Activated naive CD4-positive, alpha-beta T cell treated with anti-CD3 and anti-CD28 coated beads for 36 hours (primary cell): ENCODE measurements at places on chromosomes 6 and 20. TPM values are rescaled to one million over a fixed set of nuclear protein-coding genes. Genes with fewer than 3 reads are reported as not detected.
A peak's percentile ranks its signal among the peaks of the same experiment; 100 is the strongest.

DNA sequence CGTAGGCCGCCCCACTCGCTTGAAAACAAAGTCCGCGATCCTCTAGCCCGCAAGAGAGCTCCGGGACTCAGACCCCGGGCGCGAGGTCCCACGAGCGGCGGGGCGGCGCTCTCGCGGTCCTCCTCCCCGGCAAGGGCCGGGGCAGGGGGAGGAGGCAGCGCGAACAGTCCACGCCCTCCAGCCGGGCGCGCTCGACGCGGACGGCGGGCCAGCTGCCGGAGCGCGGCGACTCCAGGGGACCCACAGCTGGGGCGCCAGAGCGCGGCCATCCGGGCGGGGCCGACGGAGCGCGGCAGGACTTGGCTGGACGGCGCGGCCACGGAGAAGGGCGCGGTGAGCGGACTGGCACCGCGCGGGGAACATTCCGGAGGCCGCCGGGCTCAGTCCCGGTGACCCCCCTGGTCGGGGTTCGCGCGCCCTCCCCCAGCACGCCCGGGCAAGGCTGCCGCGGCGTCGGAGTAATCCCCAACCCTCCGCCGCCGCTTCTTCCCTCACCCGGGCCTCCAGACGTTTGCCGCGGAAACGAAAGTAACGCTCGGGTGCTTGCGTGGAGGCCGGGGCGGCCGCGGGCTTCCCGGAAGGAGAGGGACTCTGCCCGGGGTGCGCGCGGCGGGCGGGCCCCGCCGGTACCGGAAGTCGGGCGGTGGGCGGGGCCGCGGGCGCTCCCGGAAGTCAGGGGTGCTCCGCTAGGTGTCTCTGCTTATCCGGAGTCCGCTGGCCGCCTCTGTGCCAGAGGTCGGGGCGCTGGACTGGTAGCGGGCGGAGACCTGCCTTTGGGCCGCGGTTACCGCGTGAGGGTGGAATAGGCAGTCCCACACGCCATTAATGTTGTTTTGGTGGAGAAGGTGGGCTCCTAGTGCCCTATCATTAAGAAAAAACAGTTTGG lies at the start of gene RIPK1:
TSS of gene RIPK1 (plus strand) at position 166 of the 886 bp plus-strand sequence. CDS start 8,330 bp downstream, outside the sequence.
- H3K27ac ChIP-seq = peak within 1 kb of the TSS; percentile 97
- peaks cover 49% of the 10 kb centered on the region for H3K4me1 ChIP-seq
- peak; percentile 95 for DNase-seq

GRCh38 chr20:47719625-47720024 lies 65.7 kb downstream of the SULF2 start:
- no peaks in the 10 kb centered on the region for H3K36me3 ChIP-seq
- H3K4me1 ChIP-seq = no peaks in the 10 kb centered on the region
- no peak overlapping the region for H3K4me3 ChIP-seq
- no peak overlapping the region for H3K27ac ChIP-seq
- peaks cover 2% of the 10 kb centered on the region for H3K27me3 ChIP-seq

DNA sequence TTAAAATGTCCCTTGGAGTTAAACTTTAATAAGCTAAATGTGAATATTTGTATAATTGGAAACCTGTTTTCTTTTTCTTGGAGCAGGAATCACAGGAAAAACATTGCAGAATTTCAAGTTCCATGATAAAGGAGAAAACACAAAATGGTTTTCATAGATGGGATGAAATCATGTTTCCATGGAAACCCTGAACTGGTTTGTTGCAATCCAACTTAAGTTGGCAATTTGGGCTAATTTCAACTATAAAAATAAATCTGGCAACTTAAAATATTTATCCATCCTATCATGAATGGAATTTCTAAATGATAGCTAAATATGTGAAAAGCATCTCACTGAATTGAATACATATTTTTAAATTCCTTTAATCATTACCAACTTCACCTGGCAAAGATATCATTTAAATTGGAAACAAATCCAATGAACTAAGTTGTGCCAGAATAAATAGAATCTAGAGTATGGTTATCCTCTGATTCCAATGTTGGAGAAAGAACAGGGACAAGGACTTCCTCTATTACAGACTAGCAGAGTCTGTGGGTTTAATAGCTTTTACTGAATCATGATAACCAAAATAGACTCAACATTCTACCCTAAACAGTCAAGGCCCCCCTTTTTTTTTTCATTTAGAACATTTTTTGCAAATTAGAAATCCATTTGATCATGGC lies 33.2 kb downstream of the COL21A1 start:
- H3K4me3 ChIP-seq = no peak overlapping the region
- no peaks in the 10 kb centered on the region for H3K4me1 ChIP-seq
- H3K27ac ChIP-seq = no peak overlapping the region
- no peaks in the 10 kb centered on the region for H3K27me3 ChIP-seq

DNA sequence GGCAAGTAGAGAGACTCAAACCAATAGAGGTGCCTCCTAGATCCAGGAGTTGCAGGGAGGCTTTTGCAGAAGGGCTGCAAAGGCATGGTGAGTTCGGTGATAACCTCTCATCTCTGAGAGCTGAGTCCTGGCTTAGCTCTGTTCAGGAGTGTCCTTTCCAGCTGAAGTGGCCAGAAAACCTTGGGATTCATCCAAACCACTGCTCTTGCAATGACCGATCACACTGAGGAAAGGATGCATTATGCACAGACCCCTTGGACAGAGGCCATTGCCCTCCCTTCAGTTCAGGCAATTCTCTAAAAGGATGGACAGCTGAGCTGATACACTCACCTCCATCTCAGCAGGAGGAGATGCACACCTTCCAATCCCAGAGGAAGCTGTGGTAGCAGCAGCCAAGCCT lies 158.8 kb upstream of the ENPP5 start:
- no peaks in the 10 kb centered on the region for H3K36me3 ChIP-seq
- H3K4me1 ChIP-seq = no peaks in the 10 kb centered on the region
- no peak for DNase-seq
- H3K27ac ChIP-seq = no peak overlapping the region

The TCP11 gene
- total RNA-seq = not detected

GRCh38 chr6:113178349-113178748 lies 678.8 kb upstream of the MARCKS start:
- no peak for DNase-seq
- H3K36me3 ChIP-seq = no peaks in the 10 kb centered on the region
- no peaks in the 10 kb centered on the region for H3K27me3 ChIP-seq
- no peak overlapping the region for H3K4me3 ChIP-seq

The KCNK5 gene
- total RNA-seq = 9.2 TPM

The CALHM4 gene
- not detected for total RNA-seq

- peaks cover 49% of the 10 kb centered on the region for H3K36me3 ChIP-seq
- H3K27ac ChIP-seq = no peak overlapping the region
- H3K4me3 ChIP-seq = no peak overlapping the region
- DNase-seq = no peak
- no peaks in the 10 kb centered on the region for H3K27me3 ChIP-seq
Measured at GRCh38 chr6:111743862-111744692, 129.2 kb downstream of the FYN start.

The DUSP15 gene
- total RNA-seq = not detected

DNA sequence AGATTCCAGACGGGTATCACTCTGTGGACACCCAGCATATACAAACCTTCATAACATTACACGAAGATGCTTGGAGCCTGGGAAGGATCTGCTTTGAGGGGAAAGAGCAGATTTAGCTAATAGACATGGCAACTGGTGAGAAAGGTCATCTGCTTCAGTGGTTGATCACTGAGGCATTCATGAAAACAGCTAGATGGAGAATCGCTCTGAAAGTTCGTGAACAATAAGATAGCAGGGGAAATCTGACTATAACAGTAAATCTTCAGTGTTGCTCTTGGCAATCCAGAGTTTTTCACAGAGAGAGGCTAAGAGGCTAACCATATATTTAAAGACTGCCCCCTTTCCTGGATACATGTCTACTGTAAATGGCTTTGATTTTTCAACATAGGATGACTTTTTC lies 245.3 kb downstream of the FARS2 start:
- no peaks in the 10 kb centered on the region for H3K27me3 ChIP-seq
- H3K4me3 ChIP-seq = no peak overlapping the region
- peaks cover 7% of the 10 kb centered on the region for H3K36me3 ChIP-seq
- peaks cover 29% of the 10 kb centered on the region for H3K4me1 ChIP-seq
- no peak for DNase-seq

- no peaks in the 10 kb centered on the region for H3K27me3 ChIP-seq
- no peak overlapping the region for H3K4me3 ChIP-seq
- peak; percentile 22 for DNase-seq
- H3K36me3 ChIP-seq = no peaks in the 10 kb centered on the region
- H3K4me1 ChIP-seq = peaks cover 14% of the 10 kb centered on the region
Measured at GRCh38 chr20:5090191-5090590, 29.6 kb downstream of the PCNA start.

GRCh38 chr6:141123497-141123896 lies 1009.2 kb upstream of the GJE1 start:
- no peak overlapping the region for H3K27ac ChIP-seq
- no peak overlapping the region for H3K4me3 ChIP-seq
- no peak for DNase-seq
- H3K36me3 ChIP-seq = no peaks in the 10 kb centered on the region

DNA sequence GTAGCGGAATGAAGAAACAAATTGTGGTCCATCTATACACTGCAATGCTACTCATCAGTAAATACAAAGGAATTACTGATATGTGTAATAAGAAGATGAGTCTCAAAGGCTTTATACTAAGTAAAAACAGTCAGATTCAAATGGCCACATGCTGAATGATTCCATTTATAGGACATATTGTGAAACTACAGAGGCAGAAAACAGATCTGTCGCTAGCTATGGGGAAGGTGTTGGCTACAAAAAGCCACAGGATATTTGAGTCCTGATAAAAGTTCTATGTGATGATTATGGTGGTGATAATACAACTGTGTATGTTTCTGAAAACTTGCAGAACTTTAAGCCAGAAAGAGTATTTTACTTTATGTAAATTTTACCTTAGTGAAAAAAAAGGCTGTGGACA lies 313.2 kb downstream of the HDGFL1 start:
- no peak overlapping the region for H3K4me3 ChIP-seq
- H3K27ac ChIP-seq = no peak overlapping the region
- DNase-seq = no peak

The BIRC7 gene
- total RNA-seq = not detected

DNA sequence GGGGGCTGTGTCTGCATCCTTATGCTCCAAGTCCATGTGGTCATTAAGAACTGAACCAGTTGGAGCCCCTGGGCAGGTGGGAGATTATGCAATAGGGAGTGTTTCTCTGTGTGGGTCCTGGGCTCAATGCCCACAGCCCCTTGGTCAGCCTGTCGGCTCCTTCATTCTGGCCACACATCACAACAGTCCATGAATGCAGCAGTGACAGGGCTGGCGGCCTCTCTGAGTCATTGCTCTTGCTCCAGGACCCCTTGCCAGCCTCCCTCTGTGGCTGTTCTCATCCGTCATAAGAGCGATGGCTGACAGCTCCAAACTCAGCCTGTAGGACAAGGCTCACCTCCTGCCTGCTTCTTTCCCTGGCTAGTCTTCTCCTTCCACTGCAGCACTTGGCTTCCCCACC lies 609.5 kb upstream of the CDH4 start:
- peaks cover 3% of the 10 kb centered on the region for H3K27me3 ChIP-seq
- no peak overlapping the region for H3K4me3 ChIP-seq
- no peaks in the 10 kb centered on the region for H3K36me3 ChIP-seq
- DNase-seq = no peak
- H3K27ac ChIP-seq = no peak overlapping the region

The F13A1 gene
- not detected for total RNA-seq

DNA sequence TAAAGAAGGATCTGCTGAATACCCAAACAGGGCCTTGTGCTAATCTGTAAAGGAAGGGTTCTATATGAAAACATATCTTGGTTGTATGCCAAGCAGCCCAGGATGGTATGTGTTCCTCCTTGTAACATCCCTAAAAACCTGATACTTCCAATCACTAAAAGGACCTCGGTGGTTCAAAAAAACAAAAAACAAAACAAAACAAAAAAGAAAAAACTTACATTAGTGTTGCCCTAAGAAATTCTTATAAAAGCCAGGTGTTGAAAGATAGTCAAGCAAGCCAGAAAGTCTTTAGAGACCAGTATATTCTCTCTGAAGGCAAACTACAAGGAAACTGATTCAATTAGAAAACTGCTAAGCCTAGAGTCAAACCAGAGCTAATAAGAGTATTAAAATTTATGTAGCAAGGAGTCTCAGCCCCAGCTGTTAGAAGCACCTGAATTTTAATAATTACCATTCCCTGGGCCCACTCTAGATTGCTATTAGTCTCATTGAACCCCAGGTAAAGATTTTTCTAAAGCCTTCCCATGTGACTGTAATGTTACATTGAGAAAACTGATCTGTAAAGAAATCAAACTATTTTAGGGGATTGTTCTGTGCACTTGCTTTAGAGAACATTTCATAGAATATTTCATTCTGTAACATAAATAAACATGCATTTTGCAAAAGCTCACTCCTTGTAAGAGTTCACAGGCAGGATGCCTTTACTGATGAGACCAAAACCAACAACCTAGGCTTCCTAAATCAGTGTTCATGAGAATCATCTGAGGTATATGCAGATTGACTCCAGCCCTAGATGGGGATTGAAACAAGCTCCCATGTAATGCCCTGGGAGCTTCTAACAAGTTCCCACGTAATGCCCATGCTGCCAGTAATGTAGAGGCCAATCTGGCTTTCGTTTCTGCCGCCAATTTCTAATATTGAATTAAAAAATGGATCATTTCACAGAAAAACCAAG lies 95.2 kb upstream of the BTN3A2 start:
- peaks cover 3% of the 10 kb centered on the region for H3K36me3 ChIP-seq
- peak; percentile 10 for DNase-seq
- H3K27ac ChIP-seq = no peak overlapping the region
- peaks cover 5% of the 10 kb centered on the region for H3K27me3 ChIP-seq
- H3K4me3 ChIP-seq = no peak overlapping the region

The NKX2-2 gene
- not detected for total RNA-seq

The PNPLA1 gene
- total RNA-seq = not detected

- peaks cover under 1% of the 10 kb centered on the region for H3K27me3 ChIP-seq
- peak; percentile 19 for DNase-seq
- no peak overlapping the region for H3K4me3 ChIP-seq
- H3K4me1 ChIP-seq = peaks cover 10% of the 10 kb centered on the region
Measured at GRCh38 chr6:135673501-135674309, 176.2 kb upstream of the AHI1 start.

The FAM162B gene
- not detected for total RNA-seq

- H3K4me1 ChIP-seq = no peaks in the 10 kb centered on the region
- H3K27me3 ChIP-seq = peaks cover 3% of the 10 kb centered on the region
- no peaks in the 10 kb centered on the region for H3K36me3 ChIP-seq
Measured at GRCh38 chr20:62529896-62530642, 54.3 kb upstream of the GATA5 start.

DNA sequence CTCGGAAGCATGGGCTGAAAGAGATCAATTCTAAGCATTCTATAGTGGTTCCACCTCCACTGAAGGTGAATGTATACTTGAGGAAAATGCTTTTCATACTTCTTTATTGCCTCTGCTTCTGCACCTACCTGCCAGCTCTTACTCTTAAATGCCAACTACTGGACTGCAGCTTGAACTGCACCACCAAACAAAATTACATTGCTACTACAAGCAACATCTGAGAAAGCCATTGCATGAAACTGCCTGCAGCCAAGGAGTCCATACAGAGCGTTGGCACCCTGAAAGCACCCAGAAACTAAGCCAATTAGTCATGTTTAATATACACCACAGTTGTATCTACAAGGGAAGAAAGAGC lies 440.9 kb downstream of the BTBD3 start:
- H3K27me3 ChIP-seq = no peaks in the 10 kb centered on the region
- H3K36me3 ChIP-seq = no peaks in the 10 kb centered on the region
- no peak overlapping the region for H3K4me3 ChIP-seq
- no peaks in the 10 kb centered on the region for H3K4me1 ChIP-seq
- H3K27ac ChIP-seq = no peak overlapping the region

- no peak for DNase-seq
- H3K36me3 ChIP-seq = no peaks in the 10 kb centered on the region
Measured at GRCh38 chr20:43046966-43047365, 142.7 kb downstream of the PTPRT start.
